Activated CD4-positive, CD25-positive, alpha-beta regulatory T cell (primary cell): ENCODE measurements at places on chromosomes 6 and 20.

DNA sequence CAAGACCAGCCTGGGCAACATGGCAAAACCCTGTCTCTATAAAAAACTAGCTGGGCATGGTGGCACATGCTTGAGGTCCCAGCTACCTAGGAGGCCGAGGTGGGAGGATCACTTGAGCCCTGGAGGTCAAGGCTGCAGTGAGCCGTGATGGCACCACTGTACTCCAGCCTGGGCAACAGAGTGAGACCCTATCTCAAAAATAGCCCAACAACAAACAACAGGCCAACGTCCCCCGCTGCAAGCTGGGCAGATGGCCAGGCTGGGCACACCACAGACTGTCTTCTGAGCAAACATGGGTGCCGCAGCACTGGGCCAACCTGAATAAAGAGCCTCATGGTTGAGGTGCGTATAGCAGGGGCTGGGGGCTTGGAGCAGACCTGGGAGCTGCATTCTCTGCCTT is 46.6 kb upstream of the SRF start:
- DNase-seq = no peak

- no peak for DNase-seq
Measured at GRCh38 chr6:36023996-36024795, at the start of gene SLC26A8. Gene SLC26A8, minus strand, starts transcription at chr6:36024641. Its CDS starts 4,934 bp downstream, at chr6:36019707.

- no peak for DNase-seq
Measured at GRCh38 chr6:107692351-107692750, 131.8 kb downstream of the SCML4 start.

GRCh38 chr6:35471836-35472345 is 3.7 kb downstream of the RPL10A start:
- DNase-seq = no peak

DNA sequence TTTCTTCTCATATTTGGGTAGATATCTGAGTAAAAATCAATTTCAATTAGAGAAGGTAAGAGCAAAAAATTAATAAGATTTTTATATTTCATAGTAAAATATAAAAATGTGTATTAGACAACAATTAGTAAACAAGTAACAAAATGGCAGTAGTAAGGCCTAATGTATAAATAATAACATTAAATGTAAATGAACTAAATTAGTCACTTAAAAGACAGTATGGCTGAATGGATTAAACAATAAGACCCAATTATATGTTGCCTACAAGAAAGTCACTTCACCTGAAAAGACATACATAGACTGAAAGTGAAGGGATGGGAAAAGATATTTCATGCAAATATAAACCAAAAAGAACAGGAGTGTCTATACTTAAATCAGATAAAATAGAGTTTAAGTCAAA is 147.6 kb downstream of the TRMT11 start:
- DNase-seq = no peak

- DNase-seq = no peak
Measured at GRCh38 chr6:9428421-9429172, 986.3 kb downstream of the TFAP2A start.

- DNase-seq = no peak
Measured at GRCh38 chr6:135540207-135540840, 42.8 kb upstream of the AHI1 start.

- DNase-seq = no peak
Measured at GRCh38 chr6:71599359-71599758, 287.0 kb upstream of the RIMS1 start.

- DNase-seq = no peak
Measured at GRCh38 chr6:127775371-127775770, 125.5 kb downstream of the THEMIS start.

- DNase-seq = no peak
Measured at GRCh38 chr20:58647162-58647795, 3.8 kb upstream of the STX16 start.

DNA sequence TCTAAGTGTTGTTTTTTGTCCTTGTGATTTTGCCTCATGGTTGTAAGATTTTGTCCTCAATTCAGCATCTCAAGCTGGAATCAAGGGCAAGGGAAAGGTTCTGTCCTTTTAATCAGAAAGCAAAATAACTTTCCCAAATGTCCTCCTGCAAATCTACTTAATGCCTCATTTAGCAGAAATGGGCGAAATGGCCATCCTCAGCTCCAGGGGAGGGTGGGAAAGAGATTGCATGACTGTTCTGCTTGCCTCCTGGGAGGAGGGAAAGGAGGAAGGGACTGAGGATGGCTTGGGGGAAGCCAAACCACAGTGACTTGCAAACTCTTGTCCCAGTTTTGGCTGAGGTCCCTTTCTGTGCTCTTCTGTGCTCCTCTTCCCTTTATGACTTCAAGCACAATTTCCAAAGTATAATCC is 43.4 kb downstream of the TNFAIP3 start:
- no peak for DNase-seq
